Chondrocyte (in vitro differentiated cells): ENCODE measurements at places on chromosomes 12 and 14.
A peak's percentile ranks its signal among the peaks of the same experiment; 100 is the strongest.

GRCh38 chr12:66156654-66157053 is 13.1 kb downstream of the TMBIM4 start:
- no peak for DNase-seq
- H3K27ac ChIP-seq = no peak overlapping the region
- H3K4me3 ChIP-seq = no peak overlapping the region
- no peaks in the 10 kb centered on the region for H3K4me1 ChIP-seq

- no peak overlapping the region for H3K27ac ChIP-seq
- H3K4me3 ChIP-seq = no peak overlapping the region
- DNase-seq = no peak
- peaks cover 1% of the 10 kb centered on the region for H3K36me3 ChIP-seq
- peaks cover 34% of the 10 kb centered on the region for H3K4me1 ChIP-seq
Measured at GRCh38 chr14:58796242-58797009, 158.7 kb downstream of the DACT1 start.

- H3K4me3 ChIP-seq = no peak overlapping the region
- H3K4me1 ChIP-seq = no peaks in the 10 kb centered on the region
- DNase-seq = no peak
- peaks cover 35% of the 10 kb centered on the region for H3K27me3 ChIP-seq
- H3K36me3 ChIP-seq = no peaks in the 10 kb centered on the region
Measured at GRCh38 chr14:95948558-95948981, 71.9 kb downstream of the TUNAR start.

DNA sequence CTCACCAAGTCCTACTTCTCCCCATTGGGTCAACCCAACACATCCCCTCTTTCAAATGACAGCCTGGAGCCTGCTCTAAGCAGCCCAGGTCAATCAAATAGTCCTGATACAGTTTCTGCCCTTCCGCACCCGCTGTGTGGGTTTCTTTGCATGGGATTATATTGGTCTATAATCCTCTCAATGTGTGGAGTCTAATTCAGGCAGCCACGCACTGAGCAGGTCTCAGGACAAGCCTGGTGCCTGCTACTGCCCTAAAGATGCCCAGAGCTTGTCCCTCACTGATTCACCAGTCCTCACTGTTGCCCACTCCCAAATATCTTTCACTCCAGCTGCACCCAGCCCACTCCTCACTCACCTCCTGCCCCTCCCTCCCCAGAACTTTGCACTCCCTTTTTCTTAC is 16.4 kb downstream of the ACTN1 start:
- H3K36me3 ChIP-seq = peaks cover 27% of the 10 kb centered on the region
- peak overlapping the region; percentile 97 for H3K27ac ChIP-seq
- peak overlapping the region; percentile 33 for H3K4me3 ChIP-seq
- H3K27me3 ChIP-seq = no peaks in the 10 kb centered on the region
- H3K4me1 ChIP-seq = peaks cover 98% of the 10 kb centered on the region
- DNase-seq = peak; percentile 20

GRCh38 chr14:93431036-93431670 is 414 bp downstream of the UNC79 start:
- peaks cover 4% of the 10 kb centered on the region for H3K4me1 ChIP-seq
- H3K36me3 ChIP-seq = no peaks in the 10 kb centered on the region
- H3K27me3 ChIP-seq = peaks cover 38% of the 10 kb centered on the region
- H3K27ac ChIP-seq = no peak overlapping the region

DNA sequence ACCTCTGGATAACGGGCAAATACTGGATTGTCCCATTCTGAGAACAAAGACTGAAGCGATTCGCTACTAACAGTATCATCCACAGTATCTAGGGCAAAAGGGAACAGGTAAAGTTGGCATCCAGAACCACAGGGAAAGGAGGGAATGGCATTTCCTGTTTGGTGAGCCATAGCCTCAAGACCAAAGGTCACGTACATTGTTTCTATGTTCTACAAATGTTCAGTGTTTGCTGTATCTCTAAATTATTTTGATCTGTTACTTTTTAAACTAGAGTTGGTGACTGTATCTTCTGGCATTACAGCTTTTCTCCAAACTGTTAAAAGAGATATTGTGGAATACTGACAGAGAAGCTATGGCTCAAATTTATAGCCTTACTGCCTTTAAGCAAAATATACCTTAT is 9.7 kb downstream of the MLH3 start:
- H3K4me1 ChIP-seq = peaks cover 24% of the 10 kb centered on the region
- H3K27ac ChIP-seq = no peak overlapping the region
- peaks cover 8% of the 10 kb centered on the region for H3K36me3 ChIP-seq
- no peak for DNase-seq

DNA sequence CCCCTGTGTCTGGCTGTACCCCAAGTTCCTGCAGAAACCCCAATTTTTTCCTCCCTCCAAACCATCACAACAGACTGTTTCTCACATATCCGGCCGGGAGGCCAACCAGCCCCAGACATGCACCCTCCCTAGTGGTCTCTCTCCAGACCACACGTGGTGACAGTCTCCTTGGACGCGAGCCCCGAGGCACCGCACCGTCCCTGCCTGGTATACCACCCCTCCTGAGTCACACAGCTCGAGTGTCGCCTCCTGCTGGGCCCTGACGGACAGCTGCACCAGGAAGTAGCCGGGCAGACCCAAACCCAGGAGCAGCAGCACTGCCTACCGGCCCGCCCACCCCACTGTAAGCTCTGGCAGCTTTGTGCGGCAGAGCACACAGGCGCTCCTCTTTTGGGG is 97.4 kb downstream of the RFLNA start:
- H3K36me3 ChIP-seq = peaks cover 4% of the 10 kb centered on the region
- H3K4me1 ChIP-seq = peaks cover 76% of the 10 kb centered on the region
- H3K27ac ChIP-seq = peak overlapping the region; percentile 97
- H3K27me3 ChIP-seq = no peaks in the 10 kb centered on the region
- no peak overlapping the region for H3K4me3 ChIP-seq
- DNase-seq = no peak

GRCh38 chr12:109994401-109995175 is 1.6 kb downstream of the GIT2 start:
- peaks cover 1% of the 10 kb centered on the region for H3K36me3 ChIP-seq
- DNase-seq = no peak
- no peak overlapping the region for H3K27ac ChIP-seq
- peaks cover 42% of the 10 kb centered on the region for H3K4me1 ChIP-seq
- peak overlapping the region; percentile 87 for H3K4me3 ChIP-seq

- DNase-seq = no peak
- no peak overlapping the region for H3K27ac ChIP-seq
- no peaks in the 10 kb centered on the region for H3K36me3 ChIP-seq
- H3K4me3 ChIP-seq = no peak overlapping the region
- H3K27me3 ChIP-seq = peaks cover 30% of the 10 kb centered on the region
Measured at GRCh38 chr14:90461425-90461824, 64.6 kb downstream of the CALM1 start.

DNA sequence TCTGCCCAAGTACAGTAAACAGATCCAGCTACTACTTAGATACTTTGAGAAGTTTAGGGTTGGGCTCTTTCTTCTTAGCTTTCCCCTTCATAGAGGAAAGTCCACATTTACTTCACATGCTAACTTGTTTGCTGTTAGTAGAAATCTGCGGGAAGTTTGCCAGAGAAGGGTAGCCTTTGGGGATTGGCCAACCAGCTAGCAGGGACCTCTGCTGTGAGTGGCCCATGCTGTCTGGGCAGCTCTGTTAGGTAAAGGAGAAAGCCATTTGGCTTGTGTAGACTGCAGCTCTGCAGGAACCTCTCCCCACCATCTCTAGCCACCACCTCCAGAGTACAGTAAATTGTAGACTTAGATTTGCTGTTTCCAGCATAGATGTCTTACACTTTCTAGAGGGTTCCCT is 193.9 kb downstream of the RGS6 start:
- no peak for DNase-seq
- no peak overlapping the region for H3K4me3 ChIP-seq
- H3K27me3 ChIP-seq = peaks cover 5% of the 10 kb centered on the region
- no peak overlapping the region for H3K27ac ChIP-seq
- H3K4me1 ChIP-seq = no peaks in the 10 kb centered on the region

GRCh38 chr14:72711936-72712335 is 182.0 kb downstream of the DPF3 start:
- no peak overlapping the region for H3K4me3 ChIP-seq
- no peaks in the 10 kb centered on the region for H3K36me3 ChIP-seq
- no peak for DNase-seq
- H3K27ac ChIP-seq = no peak overlapping the region
- H3K4me1 ChIP-seq = peaks cover 22% of the 10 kb centered on the region

DNA sequence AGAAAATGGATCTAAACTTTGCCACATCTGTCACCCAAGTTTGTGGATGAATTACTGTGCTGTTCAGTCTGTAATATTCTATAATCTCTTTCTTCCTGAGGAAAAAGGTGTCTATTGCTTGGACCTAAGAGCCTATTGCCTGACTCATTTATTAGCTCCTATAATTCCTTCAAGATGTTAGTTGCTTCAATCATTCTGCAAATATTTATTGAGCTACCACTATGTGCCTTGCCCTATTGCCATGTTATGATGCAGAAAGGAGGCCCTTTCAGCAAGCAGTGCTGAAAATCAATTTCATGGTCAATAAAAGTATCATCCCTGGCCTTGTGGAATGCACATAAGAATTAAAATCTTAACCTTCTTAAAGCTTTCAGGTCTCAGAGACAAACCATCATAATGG is 113.6 kb downstream of the CCER1 start:
- no peaks in the 10 kb centered on the region for H3K36me3 ChIP-seq
- DNase-seq = no peak
- no peak overlapping the region for H3K4me3 ChIP-seq
- H3K27ac ChIP-seq = no peak overlapping the region

DNA sequence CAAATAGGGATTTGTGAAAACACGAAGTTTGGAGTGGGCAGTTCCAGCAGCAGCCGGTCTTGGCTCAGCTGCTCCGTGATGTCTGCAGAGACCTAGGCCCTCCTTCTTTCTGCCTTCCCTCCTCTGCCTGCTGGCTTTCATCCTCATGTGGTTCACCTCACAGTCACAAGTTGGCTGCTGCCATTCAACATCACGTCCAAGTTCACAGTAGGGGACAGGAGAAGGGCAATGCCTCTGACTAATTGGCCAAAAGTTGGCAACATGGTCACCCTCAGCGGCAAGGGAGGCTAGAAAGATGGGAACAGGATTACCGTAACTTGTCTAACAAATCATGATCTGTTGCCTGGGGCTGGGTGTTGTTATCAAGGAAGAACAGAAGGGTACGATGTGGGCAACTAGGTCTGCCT is 7.8 kb upstream of the CACNA2D4 start:
- DNase-seq = no peak
- no peak overlapping the region for H3K4me3 ChIP-seq
- H3K36me3 ChIP-seq = peaks cover 1% of the 10 kb centered on the region
- H3K27ac ChIP-seq = peak overlapping the region; percentile 54

DNA sequence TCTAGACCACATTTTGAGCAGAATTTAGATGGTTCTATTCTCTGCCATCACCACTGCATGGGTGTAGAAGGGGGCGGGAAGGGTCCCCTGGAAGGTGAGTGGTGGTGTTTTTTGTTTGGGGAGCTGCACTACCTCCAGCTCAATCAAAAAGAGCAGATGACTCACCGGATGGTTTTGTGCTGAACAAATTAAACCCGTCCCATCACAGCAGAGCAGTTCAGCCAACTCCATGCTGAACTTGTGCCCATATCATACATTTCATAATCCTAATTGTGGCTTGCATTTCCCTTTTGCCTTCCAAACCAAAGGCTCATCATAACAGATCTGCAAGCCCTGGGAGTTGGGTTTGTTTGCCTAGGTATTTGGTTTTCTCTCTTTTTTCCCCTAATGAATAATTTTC is 53.0 kb upstream of the RPH3A start:
- DNase-seq = no peak
- H3K4me3 ChIP-seq = no peak overlapping the region
- H3K27ac ChIP-seq = no peak overlapping the region
- peaks cover 3% of the 10 kb centered on the region for H3K27me3 ChIP-seq
- no peaks in the 10 kb centered on the region for H3K36me3 ChIP-seq

GRCh38 chr12:120093592-120094355 is 22.8 kb downstream of the RAB35 start:
- no peak overlapping the region for H3K27ac ChIP-seq
- H3K4me3 ChIP-seq = no peak overlapping the region
- peaks cover 4% of the 10 kb centered on the region for H3K4me1 ChIP-seq
- DNase-seq = peak; percentile 86
- H3K27me3 ChIP-seq = no peaks in the 10 kb centered on the region

GRCh38 chr12:31887109-31887811 is 72.0 kb upstream of the RESF1 start:
- no peaks in the 10 kb centered on the region for H3K36me3 ChIP-seq
- no peak overlapping the region for H3K4me3 ChIP-seq
- H3K27me3 ChIP-seq = no peaks in the 10 kb centered on the region

GRCh38 chr12:62834971-62835547 is 99.9 kb downstream of the PPM1H start:
- no peak for DNase-seq
- H3K4me3 ChIP-seq = no peak overlapping the region
- peaks cover 5% of the 10 kb centered on the region for H3K36me3 ChIP-seq
- peak overlapping the region; percentile 22 for H3K27ac ChIP-seq
- peaks cover 32% of the 10 kb centered on the region for H3K4me1 ChIP-seq

DNA sequence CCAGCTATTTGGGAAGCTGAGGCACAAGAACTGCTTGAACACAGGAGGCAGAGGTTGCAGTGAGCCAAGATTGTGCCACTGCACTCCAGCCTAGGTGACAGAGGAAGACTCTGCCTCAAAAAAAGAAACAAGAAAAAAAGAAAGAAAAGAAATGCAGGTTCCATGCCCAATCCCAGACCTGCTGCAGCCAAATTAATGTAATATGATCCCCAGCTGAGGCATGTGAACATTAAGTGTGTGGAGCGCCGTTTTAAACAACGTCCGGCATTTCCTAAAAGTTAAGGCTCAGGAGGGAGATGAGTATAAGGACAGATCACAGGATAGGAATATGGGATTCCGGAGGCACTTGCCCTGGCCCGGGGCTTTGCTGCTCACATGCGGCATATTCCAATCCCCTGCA is 162.9 kb downstream of the KSR2 start:
- DNase-seq = no peak
- H3K36me3 ChIP-seq = no peaks in the 10 kb centered on the region
- no peak overlapping the region for H3K27ac ChIP-seq
- no peak overlapping the region for H3K4me3 ChIP-seq
- peaks cover 12% of the 10 kb centered on the region for H3K27me3 ChIP-seq

DNA sequence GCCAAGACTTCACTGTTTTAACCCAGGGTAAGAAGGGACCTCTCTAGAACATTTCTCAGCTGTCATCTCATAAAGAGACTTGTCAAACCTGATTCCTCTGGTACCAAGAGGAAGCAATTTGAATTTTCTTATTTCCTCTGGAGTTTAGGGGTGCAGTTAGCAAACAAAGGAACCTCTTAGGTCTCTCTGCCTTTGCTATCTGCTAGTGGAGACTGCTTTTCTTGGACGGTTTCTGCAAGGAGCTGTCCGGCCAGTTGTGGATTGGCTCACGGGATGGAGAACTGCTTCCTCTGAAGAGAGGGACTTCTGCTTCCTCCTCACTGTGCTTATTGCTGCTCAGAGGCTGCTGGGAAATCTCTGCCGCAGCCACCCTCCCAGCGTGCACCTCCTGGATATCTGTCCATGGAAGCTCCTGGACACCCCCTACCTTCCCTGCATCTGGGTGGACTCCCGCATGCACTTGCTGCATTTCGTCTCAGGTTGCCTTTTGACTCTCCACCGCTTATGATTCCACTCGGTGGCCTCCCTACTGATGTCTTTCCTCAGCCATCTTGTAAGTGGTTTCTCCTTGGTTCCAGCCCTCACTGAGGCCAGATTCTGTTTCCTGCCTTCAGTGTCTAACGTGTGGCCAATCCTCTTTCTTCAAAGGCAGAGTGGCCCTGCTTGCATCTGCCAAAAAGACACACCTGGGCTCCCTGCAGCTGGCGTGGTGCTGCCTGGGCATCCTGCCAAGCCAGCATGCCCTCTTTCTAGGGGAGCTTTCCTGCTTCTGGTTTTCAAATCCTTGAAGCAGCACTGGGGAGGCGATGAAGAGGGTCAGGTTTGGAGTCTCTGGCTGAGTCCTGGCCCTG is 187.3 kb downstream of the CHST11 start:
- no peak for DNase-seq
- no peaks in the 10 kb centered on the region for H3K4me1 ChIP-seq
- peaks cover 5% of the 10 kb centered on the region for H3K36me3 ChIP-seq
- H3K27me3 ChIP-seq = no peaks in the 10 kb centered on the region
- no peak overlapping the region for H3K27ac ChIP-seq
